ENCODE measurements at places on chromosomes 4 and X.

GRCh38 chr4:36197501-36197900 lies 46.8 kb downstream of the ARAP2 start:
- no peak for DNase-seq

GRCh38 chr4:158513256-158513655 lies 8.4 kb upstream of the RXFP1 start:
- DNase-seq, result no peak

DNA sequence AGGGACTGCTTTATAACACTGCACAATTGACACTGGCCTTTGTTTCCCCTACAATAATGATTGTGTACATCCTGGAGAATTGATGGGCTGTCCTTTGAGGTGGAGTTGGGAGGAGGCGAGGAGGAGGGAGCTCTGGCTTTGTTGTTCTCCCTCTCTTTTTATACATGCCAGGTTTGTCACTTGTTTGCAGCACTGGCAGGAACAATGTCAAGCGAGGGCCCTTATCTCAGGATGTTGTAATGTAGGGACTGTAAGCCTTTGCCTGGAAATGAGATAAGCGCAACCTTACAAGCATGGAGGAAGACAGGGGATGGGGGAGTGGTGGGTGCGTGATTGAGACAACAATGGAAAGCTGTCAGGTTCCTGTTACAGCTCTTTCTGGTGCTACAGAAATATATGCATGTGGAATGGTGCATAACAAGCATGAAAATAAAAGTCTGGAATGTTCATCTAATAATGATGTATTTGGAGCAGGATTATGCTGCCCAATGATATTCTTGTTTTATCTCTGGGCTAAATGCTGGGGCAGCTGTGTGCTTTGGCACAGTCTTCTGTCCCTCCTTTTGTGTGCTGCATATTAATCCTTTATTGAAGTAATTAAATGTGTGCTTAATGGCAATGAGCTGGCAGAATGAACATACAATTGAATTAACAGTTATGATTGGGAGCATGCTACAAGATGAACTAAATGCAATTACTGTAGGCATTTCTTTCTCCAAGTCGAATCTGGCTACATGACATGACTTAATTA lies 294.4 kb downstream of the GPAT3 start:
- no peak for DNase-seq

- no peak for DNase-seq
Observed at GRCh38 chr4:59314637-59315036, 1885.5 kb upstream of the ADGRL3 start.

GRCh38 chr4:77072195-77072753 lies 3.5 kb downstream of the CCNI start:
- DNase-seq, result no peak

- DNase-seq, result no peak
Observed at GRCh38 chr4:110306303-110306702, 107.9 kb upstream of the ELOVL6 start.

DNA sequence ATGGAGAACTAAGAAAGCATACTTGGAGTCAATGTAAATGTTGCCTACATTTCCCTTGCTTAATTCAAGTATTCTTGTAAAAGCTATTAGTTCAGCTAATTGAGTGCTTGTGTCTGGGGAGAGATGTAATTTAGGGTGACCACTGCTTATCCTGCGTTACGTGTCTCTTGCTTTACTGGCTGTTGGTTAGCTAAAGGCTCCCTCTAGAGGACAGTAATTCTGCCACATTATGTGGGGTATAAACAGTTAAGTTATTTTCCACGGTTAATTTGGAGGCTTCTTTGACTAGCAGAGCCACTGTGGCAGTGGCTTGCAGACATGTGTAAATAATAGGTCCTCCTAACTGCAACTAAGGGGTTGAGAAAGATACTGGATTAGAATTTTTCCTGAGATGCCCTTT lies 25.3 kb upstream of the NAF1 start:
- no peak for DNase-seq

DNA sequence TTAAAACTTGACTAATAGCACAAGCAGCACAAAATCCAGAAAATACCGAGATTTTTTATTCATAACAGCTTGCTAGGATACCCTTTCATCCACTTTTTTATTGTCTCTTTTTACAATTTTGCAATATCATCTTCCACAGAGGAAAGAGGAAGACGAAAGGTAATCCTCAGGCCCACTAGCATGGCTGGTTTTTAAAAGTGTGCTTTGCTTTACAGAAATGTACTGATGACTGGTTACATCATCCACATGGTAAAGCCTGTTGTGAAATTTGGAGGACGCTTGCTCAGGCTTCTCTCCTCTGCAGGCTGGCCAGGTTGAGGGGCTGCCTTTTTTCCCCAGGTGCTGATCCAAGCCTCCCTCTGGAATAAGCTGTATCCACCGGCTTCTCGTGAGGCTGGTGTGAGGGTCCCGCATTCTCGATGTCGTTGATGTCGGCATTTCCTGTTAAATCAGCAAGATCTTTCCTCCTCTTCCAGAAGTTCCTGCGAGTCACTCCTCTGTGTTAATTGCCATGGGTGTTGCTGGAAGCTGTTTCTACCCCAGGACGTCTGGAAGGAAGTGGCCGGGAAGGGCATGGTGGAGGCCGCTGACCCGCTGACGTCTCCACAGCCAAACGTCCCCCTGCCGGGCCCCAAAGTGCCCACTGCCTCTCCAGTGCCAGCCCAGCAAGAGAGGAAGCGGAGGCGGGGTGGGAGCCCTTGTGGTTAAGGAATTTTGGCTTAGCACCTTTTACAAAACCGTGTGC lies 5.8 kb upstream of the DGKQ start:
- DNase-seq, result no peak

DNA sequence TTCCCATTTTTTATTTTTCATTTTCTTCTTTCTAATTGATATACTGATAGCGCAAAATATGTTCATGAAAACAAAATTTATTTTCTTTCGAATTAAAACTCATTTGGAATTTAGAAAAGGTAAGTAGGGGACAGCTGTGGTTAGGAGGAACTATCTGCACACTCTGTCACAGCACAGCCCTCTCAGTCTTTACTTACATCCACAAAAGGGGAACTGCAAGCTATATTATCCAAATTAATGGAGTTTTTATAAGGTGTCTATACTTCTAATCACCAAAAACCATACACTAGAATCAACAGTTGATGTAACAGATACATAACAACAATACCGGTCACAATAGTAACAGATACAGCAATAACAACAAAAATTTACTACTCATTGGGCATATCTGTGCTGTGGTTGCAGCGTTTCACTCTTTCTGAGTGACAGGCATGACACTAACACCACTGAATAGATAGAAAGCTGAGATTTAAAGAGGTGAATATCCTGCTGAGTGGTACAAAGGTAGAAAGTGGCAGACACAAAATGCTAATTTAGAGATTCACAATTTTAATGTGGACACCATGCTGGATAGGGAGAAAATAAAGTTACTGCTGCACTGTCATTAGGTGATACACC lies 160.7 kb downstream of the PPP3CA start:
- DNase-seq, result no peak

GRCh38 chr4:76545226-76545884 lies 110.3 kb downstream of the SHROOM3 start:
- no peak for DNase-seq

- no peak for DNase-seq
Observed at GRCh38 chr4:126775485-126776106, 857.2 kb upstream of the INTU start.

All from neural crest cell (in vitro differentiated cells).